ENCODE measurements at places on chromosomes 11 and 22. TPM values are rescaled to one million over a fixed set of nuclear protein-coding genes. Genes with fewer than 3 reads are reported as not detected.
A peak's percentile ranks its signal among the peaks of the same experiment; 100 is the strongest.

DNA sequence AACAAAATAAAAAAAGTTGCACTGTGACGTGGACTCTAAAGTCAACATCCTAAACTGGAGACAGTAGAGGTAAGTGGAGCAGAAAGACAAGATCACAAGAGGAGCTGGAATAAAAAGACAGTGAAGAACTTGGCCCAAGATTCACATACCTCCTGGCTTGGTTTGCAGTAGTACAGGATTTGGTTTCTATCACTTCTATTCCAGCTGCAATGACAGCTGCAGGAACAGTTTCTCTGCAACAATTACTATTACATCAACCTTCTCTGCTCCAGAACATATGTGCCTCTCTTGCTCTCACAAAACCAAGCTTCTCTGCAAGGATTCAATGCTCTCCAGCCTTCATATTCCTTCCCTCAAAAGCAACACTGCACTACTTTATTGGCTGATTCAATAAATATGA lies 7.8 kb upstream of the KDM2A start:
- DNase-seq: no peak

- no peak for DNase-seq
Observed at GRCh38 chr11:19526119-19526518, 186.5 kb upstream of the NAV2 start.

GRCh38 chr11:132895340-132895739 lies 637.0 kb downstream of the OPCML start:
- DNase-seq: no peak

DNA sequence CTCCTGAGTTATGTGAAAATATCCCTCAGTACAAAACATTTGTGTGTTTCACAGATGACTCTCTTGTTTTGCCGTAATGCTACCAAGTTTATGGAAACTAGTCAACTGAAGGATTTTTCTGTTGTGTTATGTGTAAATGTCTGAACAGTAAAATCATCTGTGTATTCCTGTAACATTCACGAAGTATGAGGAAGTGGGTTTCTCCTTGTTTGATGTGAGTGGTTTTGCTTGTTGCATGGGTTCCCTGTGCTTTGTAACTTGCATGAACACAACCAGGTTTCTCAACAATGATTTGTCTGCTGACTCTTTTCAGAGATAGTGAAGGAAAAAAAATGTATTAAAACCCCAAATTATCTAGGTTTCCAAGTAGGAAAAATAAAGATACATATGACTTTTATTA lies 138.1 kb downstream of the PGR start:
- no peak for DNase-seq

DNA sequence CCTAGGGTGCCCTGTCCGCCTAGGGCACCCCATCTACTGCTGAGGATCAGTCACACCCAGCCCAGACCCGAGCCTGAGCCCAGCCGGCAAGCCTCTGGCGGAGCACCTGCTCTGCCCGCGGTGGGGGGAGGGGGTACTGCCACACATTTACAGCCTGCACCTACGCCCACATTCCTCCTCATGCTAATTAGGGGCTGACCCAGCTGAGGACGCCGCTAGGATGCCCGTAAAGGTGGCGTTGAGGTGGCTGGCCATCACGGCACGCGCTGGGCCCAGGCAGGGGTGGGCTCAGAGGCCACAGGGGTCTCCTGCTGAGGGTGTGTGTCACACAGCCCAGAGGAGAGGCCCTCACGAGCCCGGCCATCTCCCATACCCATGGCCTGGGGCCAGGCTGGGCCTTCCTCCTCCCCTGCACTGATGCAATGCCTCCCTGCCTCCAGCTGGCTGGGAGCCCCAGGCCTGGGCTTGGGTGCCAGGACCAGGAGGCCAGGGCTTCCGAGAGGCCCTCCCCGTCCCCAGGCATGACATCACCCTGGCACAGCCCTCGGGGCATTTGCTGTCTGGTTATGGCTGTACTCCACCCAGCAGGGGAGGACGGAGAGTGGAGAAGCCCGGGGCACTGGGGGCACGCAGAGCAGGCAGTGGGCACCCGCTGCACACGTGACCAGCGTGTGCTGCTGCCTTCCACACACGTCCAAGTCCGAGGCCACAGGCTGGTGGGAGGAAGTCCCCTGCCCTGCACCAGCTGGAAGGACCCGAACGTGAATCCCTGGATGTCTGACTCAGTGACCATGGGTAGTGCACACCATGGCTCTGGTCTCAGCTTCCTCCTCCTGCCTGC lies 12.7 kb downstream of the DUSP8 start:
- DNase-seq: no peak

GRCh38 chr11:45643598-45644260 lies 21.7 kb downstream of the CHST1 start:
- no peak for DNase-seq

GRCh38 chr11:117424781-117425180 lies 97.1 kb downstream of the CEP164 start:
- DNase-seq: no peak

DNA sequence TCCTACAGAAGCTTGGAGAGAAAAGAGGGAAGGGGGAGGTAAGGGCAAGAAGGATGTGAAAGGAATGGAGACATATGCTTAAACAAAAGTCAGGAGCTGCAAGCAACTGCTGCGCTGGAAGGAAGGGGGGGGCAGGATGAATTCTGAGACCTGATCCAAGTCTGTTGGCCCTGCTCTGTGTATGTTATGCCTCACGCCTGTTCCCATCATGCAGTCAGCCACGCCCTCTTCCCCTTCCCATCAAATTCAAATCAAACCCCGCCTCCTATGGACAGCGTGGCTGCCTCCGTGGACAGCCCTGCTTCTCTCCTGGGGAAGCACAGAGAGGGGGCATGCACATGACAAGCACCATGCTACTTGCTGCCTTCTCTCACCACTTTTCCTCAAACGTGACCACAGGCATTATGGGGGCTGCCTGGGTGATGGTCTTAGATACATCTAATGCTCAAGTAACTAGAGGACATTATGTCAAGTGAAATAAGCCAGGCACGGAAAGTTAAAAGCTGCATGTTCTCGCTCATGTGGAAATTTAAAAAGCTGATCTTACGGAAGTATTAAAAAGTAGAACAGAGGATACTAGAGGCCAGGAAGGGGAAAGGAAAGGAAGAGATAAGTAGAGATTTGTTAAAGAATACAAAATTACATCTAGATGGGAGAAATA lies 45.8 kb upstream of the CYP2D6 start:
- no peak for DNase-seq

The TIMP3 gene
- total RNA-seq: 0.08 TPM

The LINC01488 gene
- total RNA-seq: not detected

GRCh38 chr11:131658952-131659351 lies 288.5 kb downstream of the NTM start:
- no peak for DNase-seq

The C11orf21 gene
- 2.6 TPM for total RNA-seq

DNA sequence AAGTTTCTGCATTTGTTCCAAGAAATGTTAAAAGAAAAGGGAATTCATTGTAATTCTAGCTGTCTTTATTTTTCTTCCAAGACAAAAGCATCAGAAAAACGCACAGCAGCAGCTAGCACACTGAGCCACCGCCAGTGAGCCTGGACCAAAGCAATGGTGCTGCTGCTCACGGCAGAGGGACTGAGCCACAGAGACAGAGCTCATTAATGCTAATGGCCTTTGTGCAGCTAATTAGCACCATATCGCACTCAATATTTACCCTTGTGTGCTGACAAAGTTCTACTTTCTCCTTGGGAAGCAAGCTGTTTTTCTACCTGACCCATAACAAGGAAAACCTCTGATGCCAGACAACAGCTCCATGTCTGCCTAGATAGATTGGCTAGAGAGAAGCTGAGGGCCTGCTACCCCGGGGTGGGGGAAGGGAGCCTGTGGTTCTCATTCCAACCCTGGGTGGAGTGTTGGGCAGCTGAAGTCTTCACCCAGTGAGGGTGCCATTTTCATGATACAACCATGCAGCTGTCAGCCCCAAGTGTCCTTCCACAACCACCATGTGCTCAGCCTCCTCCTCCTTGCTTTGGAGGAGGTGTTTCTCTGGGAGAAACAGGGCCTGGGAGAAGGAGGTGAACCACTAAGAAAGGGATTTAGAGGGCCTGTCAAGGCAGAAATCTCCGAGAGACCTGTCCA lies 131.1 kb upstream of the NCAM1 start:
- no peak for DNase-seq

DNA sequence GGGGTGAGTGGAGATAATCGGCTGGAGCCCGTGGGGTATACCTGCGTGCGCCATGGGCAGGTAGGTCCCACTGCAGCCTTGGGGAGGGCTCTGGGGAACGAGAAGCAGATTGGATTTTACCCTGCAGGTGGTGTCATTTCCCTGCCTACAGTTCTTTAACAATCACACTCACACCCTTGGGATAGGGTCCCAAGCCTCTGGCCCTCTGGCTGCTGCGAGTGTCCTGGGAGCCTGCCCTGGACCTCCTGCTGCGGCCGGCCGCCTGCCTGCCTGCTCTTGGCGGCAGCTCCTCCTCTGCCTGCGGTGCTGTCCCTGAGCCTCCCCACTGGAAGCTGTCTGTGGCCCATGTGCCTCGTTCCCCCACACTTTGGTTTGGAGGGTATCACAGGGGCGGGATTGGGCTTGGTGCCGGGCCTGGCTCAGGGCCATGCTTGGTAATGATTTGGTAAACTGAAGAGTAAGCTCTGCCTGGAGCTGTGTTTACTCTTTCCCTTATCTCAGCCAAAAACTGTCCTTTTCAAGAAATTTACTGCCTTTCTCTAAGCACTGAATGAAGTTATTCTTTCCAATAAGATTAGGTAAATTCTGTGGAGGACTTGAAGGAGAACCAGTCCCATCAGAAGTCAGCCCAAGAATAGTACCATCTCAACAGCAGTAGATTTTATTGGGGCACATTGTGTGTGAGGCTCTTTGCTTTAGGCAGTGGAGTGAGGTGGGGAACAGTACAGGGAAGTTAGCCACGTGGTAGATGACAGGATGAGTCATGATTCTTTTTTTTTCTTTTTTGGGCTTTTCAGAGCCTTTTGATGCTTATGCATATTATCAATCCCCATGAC lies 53.7 kb downstream of the TBC1D22A start:
- no peak for DNase-seq

DNA sequence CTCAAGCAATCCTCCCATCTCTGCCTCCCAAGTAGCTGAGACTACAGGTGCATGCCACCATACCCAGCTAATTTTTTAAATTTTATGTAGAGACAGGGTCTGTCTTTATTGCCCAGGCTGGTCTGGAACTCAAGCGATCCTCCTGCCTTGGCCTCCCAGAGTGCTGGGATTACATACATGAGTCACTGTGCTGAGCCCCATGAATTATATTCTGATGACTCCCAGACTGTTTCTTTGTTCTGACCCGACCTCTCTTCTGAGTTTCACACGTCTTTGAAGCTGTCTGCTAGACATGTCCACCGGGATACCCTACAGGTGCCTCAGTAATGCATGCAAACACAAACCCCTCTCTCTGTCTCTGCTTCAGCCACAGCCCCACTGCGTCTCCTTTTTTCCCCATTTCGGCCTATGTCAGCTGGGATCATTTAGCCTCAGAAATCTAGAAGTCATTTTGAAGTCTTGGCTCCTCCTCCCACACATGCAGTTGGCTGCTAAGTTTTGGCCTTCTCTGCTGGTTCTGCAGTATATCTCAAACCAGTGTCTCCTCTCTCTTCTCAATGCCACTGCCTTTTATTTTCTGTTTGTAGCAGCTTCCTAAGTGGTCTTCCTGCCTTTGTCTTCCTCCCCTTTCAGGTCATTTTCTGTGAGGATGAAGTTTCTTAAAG lies 4.8 kb downstream of the VPS26B start:
- DNase-seq: no peak

The GGT1 gene
- total RNA-seq: 11.1 TPM

The FOLR1 gene
- total RNA-seq: not detected

GRCh38 chr11:71101046-71101445 lies 151.3 kb downstream of the SHANK2 start:
- no peak for DNase-seq

- no peak for DNase-seq
Observed at GRCh38 chr11:45322111-45322705, 36.1 kb upstream of the SYT13 start.

GRCh38 chr11:62574363-62575071 lies 826 bp upstream of the EEF1G start:
- DNase-seq: peak; percentile 40

DNA sequence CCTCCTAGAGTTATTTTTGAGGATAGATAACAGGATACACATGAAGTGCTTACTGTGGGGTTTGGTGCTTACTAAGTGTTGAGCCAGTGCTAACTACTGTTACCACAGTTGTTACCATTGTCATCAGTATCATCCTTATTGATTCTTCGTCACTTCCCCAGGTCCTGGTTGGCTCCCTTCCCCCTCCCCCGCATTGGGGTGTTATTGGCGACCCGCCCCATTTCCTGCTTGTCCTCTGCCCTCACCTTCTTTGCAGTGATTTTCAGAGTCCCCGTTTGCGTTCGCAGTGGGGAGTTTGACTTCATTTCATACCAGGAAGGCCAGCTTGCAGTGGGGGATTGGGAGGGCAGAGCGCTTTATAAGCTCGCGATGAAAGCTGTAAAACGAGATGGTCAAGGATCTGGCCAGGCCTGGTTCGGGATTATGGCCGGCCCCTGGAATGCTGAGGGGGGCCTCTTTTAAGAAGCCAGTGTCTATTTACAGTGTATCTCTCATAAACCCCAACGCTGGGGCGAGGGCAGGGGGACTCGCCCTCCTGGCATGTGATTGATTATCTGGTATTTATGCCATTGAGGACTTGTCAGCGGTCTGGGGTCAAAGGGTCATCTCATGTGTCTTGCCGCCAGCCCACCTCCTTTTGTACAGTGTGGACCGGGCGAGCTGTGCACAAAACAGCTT lies 84.6 kb upstream of the NNMT start:
- DNase-seq: no peak

GRCh38 chr22:33597274-33597985 lies 322.8 kb downstream of the LARGE1 start:
- no peak for DNase-seq

GRCh38 chr11:115298300-115299012 lies 205.8 kb downstream of the CADM1 start:
- DNase-seq: no peak

DNA sequence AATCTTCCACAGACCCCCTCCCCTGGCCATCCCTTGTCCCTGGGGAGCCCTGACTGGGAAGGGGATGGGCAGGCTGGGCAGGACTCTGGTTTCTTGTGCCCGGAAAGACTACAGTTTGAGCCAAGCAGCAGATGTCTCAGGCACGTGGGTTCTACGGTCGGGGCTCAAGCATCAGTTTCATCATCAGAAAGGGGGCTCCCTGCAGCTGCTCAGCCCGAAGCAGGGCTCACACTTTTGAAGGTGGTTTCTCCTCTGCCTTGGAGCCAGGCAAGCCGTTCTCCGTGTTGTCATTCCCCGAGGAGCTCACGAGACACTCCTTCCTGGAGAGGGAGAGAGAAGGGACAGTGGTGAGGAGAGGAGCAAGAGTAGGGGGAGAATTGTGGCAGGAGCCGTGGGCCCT lies 15.8 kb downstream of the SCN4B start:
- no peak for DNase-seq

Data from activated naive CD8-positive, alpha-beta T cell treated with anti-CD3 and anti-CD28 coated beads for 36 hours (primary cell).